ENCODE measurements at places on chromosomes 16 and 17.

- DNase-seq, result no peak
Observed at GRCh38 chr16:7722761-7723160, 390.1 kb downstream of the RBFOX1 start.

DNA sequence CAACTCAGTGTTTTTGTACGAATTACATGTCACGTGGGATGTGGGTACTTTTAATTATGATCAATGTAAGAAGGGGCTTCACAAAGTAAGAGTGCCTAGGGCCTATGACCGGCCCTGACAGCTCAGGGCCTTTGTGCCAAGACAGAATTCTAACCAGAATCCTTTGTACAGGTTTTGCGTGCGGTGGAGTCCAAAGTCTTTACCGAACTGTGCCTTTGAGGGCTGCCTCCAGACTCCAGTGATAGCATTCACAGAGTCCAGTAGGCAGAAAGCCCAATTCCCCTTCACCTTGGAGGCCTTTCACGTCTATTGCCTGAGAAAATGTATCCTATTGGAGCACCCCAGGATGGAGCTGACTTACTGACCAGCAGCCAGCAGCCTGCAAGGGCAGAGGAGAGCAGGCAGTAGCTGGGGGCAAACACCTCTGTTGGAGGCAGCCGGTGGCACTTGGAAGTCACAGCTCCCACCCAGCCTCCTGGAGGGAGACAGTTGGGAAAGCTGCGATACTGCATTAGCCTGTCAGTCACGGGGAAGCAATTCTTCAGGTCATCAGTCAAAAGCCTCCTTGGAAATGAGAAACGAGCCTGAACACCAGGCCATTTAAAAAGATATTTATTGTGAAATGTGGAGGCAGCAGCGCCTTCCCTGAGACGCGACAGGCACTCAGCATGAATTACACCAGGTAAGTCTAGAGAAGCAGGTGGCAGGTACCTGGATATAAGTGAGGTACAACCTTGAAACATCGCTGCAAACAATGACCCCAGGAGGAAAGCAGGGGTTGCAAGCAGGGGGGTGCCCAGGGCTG, 98.1 kb upstream of the CDYL2 start:
- no peak for DNase-seq

DNA sequence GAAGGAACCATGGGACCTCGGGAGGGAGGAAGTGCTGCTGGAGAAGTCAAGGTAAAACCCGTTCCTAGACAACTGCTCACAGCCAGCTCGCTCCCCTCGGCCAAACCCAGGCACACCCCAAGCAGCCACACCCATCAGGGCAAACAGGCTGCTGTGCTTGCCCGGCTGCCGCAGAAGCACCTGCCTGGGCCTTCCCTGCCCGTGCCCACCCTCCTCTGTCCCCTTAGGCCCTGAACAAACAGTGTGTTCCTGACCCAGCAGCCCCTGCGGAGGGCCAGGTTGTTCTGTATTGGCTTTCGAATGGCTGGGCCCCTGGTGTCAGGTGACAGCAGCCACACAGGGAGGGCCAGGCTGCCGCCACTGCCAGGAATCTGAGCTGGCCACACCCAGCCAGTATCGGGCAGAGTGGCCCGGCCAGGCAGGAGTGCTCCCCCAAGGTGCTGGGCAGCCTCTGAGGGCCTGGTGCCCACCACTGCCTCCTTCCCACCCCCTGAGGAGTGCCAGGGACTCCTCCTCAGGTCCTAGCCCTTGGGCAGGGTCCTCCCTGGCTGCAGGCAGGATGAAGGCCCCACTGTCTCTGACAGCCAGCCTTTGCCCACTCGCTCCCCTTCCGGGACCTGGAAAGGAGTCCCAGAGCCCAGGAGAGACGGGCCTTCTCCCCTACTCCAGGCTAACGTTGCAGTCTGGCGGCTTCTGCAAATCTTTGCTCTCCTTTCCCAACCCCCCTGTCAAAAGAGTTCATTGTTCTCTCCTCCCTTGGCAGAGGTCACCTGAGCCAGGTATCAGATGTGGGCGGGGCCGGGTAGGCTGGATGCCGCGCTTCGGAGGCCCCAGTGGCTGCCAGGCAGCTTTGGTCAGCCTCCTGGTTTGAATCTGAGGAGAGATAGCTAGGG, 24.0 kb downstream of the LLGL2 start:
- DNase-seq, result no peak

DNA sequence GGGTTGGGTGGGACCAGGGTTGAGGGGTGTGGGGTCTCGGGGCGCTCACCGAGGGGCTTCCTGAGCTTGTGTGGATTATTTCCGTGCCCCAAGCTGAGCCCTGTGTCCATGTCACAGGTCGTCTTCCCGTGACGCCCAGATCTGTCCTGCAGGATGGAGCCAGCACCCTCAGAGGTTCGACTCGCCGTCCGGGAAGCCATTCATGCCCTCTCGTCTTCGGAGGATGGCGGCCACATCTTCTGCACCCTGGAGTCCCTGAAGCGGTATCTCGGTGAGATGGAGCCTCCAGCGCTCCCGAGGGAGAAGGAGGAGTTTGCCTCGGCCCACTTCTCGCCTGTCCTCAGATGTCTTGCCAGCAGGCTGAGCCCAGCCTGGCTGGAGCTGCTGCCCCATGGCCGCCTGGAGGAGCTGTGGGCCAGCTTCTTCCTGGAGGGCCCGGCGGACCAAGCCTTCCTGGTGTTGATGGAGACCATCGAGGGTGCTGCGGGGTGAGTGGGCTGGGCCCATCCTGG, 1.0 kb downstream of the TELO2 start:
- DNase-seq, result no peak

GRCh38 chr16:11835891-11836649, 15.3 kb downstream of the RSL1D1 start:
- DNase-seq, result no peak

- no peak for DNase-seq
Observed at GRCh38 chr17:77963441-77963840, 4.9 kb downstream of the TNRC6C start.

- DNase-seq, result no peak
Observed at GRCh38 chr16:31141489-31142108, 6.1 kb upstream of the PRSS8 start.

DNA sequence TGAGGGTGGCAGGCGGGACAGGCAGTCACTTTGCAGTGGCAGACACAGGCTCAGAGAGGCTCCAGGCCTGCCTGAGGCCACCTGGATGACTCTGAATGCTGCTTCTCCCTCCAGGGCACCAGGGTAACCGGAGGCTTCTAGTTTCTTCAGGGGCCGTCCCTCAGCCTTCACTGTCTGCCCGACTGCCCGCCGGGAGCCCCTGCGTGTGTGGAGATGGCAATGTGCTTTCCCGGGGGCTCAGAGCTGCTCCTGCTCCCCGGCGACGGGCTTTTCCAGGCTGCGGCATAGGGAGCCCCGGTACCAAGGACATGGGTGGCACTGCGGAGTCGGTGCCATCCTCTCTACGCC, 51.5 kb downstream of the CBFA2T3 start:
- DNase-seq, result no peak

DNA sequence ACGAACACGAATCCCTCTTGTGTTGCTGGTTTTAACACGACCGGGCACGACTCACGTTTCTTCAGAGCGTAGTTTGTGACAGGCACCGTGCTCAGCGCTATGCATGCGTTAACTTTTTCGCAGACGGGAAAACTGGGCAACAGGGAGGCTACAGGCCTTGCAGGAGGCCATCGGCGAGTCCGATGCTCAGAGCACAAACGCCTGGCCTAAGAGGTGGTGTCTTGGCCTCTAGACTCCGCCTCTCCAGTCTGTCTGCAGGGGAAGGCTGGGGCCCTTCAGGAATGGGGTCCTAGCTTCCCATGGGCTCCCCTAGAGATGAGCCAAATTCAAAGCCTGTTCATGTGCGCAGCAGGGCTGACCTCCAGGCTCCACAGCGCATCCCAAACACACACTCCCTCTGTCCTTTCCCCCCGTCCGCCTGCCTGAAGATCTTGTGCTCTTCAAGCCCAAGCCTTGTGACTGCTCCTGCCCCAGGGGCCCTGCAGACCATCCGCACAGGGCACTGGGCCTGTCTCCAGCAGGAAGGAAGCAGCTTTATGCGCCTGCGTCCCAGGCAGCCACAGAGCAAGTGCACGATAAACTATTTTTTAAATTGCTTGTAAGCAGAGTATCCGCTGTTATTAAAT, 3.1 kb downstream of the CLCN7 start:
- no peak for DNase-seq

- no peak for DNase-seq
Observed at GRCh38 chr17:251531-251930, 70.1 kb upstream of the DOC2B start.

- DNase-seq, result no peak
Observed at GRCh38 chr16:71565812-71566700, 10.8 kb downstream of the TAT start.

DNA sequence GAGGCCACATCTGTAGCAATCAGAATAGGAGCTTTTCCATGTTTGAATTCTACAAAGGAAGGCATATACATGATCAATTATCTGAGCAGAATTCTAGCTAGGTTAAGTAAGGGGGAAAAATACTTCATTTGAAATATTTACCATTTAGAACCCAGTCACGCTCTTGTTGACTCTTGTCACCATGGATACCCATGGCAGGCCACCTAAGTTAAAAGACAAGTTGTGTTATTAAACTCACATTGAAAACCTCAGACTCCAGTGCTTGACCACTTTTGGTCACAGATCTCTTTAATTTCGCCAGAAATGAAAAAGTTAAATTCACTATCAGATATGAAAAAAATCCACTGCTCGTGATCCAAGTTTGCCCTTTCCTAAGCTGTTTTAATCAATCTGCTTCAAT, 4.1 kb downstream of the DDX5 start:
- no peak for DNase-seq

- no peak for DNase-seq
Observed at GRCh38 chr16:28298511-28298878, 6.2 kb downstream of the SBK1 start.

DNA sequence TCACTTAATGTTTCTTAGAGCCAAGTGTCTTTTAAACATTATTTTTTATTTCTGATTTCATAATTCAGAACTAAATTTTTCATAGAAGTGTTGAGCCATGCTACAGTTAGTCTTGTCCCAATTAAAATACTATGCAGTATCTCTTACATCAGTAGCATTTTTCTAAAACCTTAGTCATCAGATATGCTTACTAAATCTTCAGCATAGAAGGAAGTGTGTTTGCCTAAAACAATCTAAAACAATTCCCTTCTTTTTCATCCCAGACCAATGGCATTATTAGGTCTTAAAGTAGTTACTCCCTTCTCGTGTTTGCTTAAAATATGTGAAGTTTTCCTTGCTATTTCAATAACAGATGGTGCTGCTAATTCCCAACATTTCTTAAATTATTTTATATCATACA, 13.6 kb upstream of the BCAS3 start:
- no peak for DNase-seq

DNA sequence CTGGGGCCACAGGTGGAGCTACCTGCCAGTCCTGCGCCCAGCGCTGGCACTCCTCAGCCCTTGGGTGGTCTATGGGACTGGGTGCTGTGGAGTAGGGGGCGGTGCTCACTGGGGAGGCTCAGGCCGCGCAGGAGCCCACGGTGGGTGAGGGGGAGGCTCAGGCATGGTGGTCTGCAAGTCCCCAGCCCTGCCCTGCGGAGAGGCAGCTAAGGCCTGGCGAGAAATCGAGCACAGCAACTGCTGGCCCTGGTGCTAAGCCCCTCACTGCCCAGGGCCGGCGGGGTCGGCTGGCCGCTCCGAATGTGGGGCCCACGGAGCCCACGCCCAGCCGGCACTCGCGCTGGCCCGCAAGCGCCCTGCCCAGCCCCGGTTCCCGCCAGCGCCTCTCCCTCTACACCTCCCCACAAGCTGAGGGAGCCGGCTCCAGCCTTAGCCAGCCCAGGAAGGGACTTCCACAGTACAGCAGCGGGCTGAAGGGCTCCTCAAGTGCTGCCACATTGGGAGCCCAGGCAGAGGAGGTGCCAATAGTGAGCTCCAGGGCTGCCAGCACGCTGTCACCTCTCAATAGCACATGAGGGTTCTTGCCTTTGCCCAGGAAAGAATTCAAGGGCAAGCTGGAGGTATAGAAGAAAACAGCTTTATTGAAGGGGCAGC, 11.0 kb upstream of the EEF2KMT start:
- DNase-seq, result no peak

- DNase-seq, result no peak
Observed at GRCh38 chr17:7992924-7993323, 9.5 kb upstream of the GUCY2D start.

DNA sequence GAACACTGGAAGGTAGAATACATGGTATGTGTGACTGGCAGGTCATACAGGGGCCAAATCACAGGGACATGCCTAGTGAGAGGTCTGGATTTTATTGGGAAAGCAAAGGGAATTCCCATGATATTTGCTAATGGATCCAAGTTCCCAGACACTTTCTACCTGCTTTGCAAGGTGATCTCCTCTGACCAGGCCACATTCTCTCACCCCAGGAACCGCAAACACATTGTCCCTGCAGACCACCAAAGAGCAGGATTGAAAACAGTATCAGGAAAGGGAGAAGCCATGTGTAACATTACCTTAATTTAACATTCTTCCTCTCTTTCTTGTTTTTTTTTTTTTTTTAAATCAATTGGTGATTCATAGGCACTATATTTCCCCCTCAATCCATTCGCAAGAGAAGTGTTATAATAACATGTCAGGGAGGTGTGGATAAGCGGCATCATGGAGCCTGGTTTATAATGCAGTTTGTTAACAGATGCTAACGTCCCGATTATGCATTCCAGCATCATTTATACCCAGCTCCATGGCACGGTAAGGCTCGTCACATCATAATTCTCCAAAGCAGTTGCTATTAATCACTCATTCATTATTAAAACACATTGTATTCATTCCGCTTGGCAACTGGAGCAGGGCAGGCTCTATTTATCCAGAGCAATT, 155.1 kb upstream of the CCL2 start:
- DNase-seq, result no peak

DNA sequence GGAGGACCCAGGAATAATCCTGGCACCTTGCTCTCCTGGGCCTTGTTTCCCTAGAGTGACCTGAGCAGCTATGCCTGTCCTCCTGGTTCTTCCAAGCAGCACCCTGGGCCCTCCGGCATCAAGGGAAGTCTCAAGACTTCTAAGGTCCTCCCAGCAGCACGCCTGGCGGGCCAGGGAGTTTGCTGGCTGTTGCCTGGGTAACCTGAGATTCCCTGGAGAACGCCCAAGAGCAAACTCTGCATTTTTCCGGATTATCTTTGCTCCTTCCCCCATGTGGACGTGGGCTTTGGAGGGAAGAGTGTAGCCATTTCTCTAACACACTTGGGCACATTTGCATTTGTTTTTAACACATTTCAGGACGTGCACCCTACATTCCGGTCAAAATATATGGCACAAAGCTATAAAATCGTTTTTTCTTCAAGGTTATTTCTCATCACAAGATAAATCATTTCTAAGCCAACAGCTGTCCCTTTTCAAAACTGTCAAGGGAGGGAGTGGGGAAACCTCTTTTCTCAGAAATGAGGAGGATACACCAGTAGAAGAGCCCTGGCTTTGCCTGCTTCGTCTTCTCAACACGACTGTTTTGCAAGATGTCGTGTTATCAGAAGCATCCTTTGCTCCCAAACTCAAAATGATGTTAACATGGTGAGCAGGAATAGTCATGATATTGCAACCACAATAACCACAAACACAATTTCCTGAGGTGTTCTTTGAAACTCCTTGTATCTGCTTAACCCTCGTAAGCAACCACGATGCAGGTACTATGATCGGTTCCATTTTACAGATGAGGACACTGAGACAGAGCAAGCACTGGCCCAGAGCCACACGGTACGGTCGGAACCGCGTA, 116.5 kb downstream of the ADCY9 start:
- DNase-seq, result no peak
